Hepatic stellate cell (primary cell): ENCODE measurements at places on chromosomes 11 and 22.

DNA sequence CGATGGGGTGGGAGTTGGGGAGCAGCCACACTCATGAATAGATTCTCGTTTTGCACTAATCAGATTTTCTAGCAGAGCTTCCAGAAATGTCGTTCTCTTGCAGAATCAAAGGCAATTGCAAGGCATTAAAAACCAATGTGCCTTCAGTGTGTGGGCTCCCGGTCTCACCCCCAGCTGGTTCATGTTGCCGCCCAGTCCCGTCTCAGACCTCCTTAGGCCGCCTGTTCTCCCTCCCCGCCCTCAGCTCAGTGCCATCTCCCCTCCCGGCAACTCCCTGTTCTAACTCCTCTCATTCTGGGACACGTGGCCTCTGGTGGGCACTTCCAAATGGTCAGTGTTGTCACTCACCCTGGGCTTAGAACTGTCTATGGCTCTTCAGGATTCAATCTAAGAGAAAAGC, 42.5 kb upstream of the SMIM38 start:
- no peak for DNase-seq

DNA sequence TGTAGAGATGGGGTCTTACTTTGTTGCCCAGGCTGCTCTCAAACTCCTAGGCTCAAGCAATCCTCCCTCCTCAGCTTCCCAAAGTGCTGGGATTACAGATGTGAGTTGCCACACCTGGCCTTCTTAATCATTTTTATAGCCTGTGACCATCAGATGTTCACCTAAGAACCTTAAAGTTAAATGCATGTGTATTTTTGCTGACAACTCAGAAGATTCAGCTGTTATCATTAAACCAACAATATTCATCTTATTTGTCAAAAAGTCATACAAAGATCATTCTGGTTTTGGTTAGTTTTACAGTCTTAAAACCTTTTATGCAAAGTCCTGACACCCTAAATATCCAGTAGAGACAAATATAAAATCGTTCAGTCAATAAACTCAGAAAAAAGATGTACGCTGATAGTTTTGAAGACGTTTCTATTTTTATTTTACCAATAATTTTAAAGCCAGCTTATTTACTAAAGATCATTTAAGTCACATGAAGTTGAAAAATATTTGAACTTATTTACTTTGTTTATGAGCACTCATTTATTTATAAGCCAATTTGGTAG, 22.2 kb downstream of the CLDN5 start:
- DNase-seq, result no peak

DNA sequence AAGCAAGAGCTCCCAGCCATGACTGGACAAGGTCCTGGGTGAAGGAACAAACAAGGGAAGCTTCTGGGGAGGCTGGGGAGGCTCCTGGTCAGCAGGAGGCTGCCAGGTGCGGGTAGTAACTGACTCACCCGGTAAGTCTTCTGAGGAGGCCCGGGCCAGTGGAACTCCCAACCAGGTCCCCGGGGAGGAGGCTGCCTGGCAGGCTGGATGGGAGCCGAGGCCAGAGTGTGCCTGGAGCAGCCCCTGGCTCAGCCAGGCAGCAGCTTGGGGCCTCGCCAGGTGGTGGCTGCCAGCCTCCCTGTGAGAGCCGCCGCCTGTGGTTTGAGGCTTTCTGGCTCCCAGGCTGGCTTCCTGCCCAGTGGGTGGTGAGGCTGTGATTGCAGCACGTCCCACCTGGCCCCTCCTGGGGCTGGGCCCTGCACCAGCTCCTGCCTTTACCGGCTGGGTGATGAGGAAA, 46.2 kb downstream of the IGF2 start:
- DNase-seq, result peak; percentile 61

GRCh38 chr11:72685560-72686480, 11.6 kb upstream of the PDE2A start:
- no peak for DNase-seq

DNA sequence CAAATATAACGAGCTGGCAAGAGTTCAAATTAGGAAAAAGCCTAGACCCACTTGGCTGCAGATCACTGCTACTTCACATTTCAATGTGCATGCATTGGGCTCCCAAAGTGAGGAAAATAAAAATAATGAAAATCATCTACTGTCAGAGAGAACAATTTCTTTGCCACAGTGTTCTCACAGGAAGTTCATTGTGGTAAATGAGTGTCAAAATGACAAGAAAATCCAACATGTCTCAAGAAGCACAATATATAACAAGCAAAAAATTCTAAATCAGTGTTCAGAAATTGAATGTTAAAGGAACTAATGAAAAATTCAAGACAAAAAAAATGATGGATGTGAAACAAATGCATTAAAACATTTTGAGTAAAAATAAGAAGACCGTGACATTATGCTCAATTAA, 31.3 kb downstream of the RCN1 start:
- no peak for DNase-seq

GRCh38 chr11:18369398-18369797, 25.0 kb upstream of the LDHA start:
- DNase-seq, result no peak

DNA sequence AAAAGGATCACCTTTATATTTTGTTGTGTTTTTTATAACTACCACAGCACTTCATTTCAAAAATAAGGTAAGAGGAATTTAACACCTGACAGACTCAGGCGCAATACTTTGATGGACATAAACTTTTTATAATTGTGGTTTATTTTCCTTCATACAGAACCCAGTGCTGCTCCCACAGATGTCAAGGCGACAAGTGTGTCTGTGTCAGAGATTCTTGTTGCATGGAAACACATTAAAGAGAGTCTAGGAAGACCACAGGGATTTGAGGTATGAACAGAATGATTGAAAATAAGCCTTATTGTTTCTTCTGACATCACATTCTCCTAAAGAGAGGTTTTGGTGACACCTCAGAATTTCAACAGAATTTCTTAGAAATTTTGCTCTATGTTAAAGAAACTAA, 378.9 kb upstream of the ARHGAP42 start:
- DNase-seq, result no peak

- no peak for DNase-seq
Measured at GRCh38 chr11:55172734-55173415, 89.1 kb upstream of the TRIM48 start.

DNA sequence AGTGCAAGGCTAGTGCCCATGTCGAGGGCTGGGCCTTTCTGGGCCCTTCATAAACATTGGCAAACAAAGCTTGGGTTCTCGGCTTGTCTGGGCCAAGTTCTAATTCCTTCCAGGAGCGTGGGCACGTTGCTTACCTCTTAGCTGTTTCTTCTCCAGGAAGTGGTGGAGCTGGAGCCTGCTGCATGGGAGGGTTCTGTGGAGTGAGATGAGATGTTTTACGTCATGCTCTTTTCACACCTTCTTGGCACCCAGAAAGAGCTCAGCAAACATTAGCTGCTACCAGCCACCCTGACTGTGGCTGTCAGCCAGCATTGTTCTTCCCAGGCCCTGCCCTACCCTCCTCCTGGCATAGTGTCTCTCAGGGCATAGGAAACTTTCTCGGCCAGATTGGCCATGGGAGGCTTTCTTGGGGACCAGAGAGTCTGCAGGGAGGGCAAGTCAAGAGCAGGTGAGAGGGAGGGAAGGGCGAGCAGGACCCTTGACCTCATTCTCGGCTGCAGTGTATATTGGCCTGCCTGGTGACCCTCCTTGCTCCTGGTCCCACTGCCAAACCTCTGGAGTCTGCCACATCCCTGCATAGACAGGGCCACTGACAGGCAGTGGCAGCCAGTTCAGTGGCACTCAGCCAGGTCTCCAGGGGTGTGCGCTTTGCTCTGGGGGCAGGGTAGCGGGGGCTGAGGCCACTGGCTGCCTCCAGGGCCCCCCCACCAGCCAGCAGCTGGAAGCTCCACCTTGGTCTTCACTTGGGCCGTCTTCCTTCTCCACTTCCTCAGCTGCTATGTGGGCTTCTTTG, 98.8 kb downstream of the BCR start:
- DNase-seq, result no peak

DNA sequence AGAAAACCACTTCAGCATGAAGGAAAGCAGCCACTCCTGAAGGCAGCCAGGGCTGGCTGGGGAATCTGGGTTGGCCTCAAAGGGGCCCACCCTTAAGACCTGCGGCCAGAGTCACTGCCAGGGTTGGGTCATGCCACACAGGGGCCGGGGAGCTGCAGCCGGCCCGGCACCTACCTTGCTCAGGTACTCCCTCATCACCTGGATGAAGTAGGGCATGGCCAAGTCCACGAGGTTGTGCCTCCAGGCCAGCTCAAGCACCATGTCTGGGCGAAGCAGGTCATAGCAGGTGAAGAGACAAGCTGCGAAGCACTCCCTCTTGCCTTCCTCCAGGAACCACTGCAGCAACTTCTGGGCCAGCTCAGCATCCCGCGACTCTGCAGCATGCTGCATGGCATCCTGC, 4.7 kb upstream of the SLC25A1 start:
- no peak for DNase-seq

DNA sequence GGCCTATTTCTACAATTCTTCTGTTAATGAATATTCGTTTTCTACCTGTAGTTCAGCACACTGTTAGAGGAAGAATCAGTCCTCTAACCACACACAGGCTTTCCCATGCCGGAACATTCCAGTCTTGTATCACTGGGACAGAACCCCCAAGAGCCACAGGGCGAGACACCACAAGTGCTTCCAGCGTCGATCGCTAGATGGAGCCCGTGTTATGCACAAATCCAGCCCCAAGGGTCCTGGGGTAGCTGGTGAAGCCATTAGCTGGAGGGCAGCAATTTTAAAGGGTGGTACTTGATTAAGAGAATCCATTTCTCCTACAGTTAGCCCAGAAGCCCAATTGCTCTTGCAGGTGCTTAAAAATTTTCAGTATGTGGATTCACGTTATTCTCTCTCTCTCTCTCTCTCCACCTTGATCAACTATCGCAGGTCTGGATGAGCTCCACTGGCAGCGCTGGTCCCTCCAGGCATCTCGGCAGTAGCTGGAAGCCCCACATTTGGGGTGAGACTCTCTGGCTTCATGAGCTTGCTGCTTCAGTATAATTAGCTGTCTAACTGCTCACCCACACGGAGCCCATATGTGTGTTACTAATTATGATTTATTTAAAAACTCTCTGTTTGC, 148.2 kb upstream of the SNX19 start:
- peak; percentile 74 for DNase-seq
